ENCODE measurements at places on chromosomes 5 and 9. TPM values are rescaled to one million over a fixed set of nuclear protein-coding genes. Genes with fewer than 3 reads are reported as not detected.

DNA sequence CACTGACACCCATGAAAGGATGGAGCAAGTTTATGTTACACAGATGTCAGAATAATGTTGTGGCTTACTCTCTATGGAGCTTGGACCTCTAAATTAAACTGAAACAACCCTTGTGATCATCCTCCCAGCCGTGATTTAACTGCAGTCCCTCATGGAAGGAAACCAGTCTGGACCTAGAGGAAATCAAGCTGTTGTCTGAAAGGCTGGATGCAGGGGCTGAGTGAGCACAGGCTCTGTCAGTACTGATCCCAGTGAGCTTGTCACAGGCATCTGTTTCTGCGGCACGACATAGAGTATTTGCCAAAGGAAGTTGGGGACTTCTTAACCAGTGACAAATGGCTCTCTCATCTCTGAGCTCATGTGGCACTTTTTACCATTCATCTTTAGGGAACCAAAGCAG is 282.9 kb upstream of the MAP3K1 start:
- no peak for ATAC-seq
- H3K27ac ChIP-seq = no peak overlapping the region
- H3K4me3 ChIP-seq = no peak overlapping the region
- no peaks in the 10 kb centered on the region for H3K36me3 ChIP-seq
- H3K27me3 ChIP-seq = no peaks in the 10 kb centered on the region

DNA sequence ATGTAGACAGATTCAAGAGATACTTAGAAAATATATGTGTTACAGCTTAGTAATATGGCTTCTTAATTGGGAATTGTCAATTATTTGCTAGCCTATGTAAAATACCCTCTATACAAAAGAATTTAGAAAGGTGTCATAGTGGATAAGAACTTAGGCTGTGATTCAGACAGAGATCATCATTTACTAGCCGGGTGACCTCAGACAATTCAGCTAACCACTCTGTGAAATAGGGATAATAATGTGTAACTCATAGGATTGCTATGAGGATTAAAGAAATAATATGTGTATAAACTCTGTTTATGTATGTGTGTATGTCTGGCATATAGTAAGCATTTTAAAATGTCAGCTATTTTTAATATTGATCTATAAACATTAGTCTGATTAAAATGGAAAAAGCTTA is 5.9 kb upstream of the LARS1 start:
- no peak overlapping the region for H3K27ac ChIP-seq
- H3K27me3 ChIP-seq = peaks cover 15% of the 10 kb centered on the region
- peaks cover 2% of the 10 kb centered on the region for H3K4me1 ChIP-seq
- no peak overlapping the region for H3K4me3 ChIP-seq
- H3K36me3 ChIP-seq = no peaks in the 10 kb centered on the region

The ZNF618 gene
- total RNA-seq = 6.2 TPM

DNA sequence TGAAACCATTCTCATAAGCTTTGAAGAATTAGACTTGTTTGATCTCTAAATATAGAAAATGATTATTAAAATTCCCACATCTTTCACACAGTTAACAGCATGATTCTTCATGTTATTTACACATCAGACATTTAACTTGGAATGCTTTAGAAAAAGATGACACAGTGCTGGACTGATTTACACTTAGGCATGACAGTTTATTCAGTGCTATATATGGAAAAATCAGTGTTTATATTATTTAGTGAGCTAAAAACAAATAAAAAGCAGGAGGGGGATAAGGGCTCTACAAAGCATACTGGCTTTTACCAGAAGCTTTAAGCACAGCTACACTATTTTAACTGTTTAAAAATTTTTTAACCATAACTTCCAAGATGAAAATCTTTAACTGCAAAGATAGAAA is 30.0 kb downstream of the CDC37L1 start:
- H3K27ac ChIP-seq = peak overlapping the region; percentile 8
- H3K4me1 ChIP-seq = peaks cover 27% of the 10 kb centered on the region
- no peaks in the 10 kb centered on the region for H3K27me3 ChIP-seq

DNA sequence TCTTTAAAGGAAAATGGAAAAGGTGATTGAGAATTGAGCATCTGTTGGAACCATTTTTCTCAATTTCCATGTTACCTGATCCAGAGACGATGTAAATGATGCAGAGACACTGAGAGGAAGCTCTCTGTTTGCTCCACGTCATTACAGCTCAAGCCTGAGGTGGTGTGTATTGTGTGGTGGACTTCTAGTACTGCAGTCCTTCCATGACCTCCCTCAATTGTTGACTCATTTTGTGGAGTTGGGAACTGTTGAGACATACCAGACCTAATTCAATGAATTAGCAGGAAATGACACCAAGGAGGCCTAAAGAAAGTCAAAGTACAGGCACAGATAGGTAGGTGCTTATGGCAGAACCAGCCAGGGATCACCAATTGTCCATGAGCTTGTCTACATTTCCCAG is 15.6 kb upstream of the LVRN start:
- H3K4me3 ChIP-seq = no peak overlapping the region
- H3K36me3 ChIP-seq = no peaks in the 10 kb centered on the region
- no peak overlapping the region for H3K27ac ChIP-seq
- no peaks in the 10 kb centered on the region for H3K27me3 ChIP-seq
- no peaks in the 10 kb centered on the region for H3K4me1 ChIP-seq
- no peak for ATAC-seq

The GFI1B gene
- not detected for total RNA-seq

The OSMR gene
- 43.2 TPM for total RNA-seq

Measured in gastroesophageal sphincter (tissue), 4 donors.